Activated T-cell treated with anti-CD3 and anti-CD28 coated beads, Interleukin-2, amount 50 U/mL, for 1 hour (primary cell): ENCODE measurements at places on chromosomes 16 and 17.

- no peak for DNase-seq
These were observed at the start of gene BRICD5 for GRCh38 chr16:2210386-2211365. BRICD5 (minus strand) TSS chr16:2210863; CDS start chr16:2210833, 30 bp downstream.

DNA sequence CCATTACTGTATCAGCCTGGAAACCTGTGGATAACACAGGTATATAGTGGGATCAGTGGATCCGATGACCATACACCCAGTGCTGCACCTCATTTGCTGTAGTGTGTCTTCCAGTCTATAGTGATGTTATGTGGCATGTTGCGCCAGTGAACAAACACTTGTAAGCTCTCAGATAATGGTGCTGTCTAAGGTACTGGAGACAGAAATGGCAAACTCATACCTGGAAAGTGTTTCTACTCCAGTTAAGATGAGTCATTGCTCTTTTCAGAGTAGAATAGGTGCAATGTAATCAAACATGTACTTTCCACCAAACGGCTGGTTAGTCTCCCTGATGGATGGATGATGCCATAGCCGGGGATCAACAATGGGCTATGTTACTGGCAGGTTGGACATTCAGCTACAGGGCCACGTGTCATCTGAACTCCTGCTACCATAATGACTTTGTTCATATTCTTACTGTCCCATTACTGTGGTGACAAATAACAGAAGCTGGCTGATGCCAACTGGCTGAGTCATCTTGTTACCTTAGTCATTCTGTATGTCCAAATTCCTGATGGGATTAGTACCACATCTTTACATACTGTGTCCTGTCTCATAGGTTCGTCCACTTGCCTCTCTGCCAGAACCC, 6.3 kb downstream of the CCL11 start:
- DNase-seq = no peak

DNA sequence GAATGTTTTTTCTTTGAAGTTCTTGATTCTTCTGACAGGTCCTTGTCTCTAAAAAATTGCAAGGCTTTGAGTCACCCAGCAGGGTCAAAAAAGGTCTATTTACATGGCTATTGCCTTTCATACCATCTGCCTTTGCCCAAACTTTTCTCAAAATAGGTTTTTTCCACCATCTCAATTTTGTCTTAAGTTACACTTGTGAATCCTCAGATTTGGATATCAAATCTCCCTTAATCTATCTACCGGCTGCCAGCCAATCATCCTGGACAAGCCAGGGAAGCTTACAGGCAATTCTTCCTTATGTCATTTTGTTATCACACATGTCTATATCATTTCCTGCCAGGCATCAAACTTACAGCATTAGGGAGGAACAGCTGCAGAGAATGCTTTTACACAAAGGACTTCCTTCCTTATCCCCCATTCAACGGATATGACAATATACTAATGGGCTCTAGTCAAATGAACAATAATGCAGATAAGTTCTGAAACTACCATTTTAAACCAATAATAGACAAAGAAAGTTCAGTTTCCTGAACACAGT, 104.1 kb upstream of the CORO6 start:
- no peak for DNase-seq

DNA sequence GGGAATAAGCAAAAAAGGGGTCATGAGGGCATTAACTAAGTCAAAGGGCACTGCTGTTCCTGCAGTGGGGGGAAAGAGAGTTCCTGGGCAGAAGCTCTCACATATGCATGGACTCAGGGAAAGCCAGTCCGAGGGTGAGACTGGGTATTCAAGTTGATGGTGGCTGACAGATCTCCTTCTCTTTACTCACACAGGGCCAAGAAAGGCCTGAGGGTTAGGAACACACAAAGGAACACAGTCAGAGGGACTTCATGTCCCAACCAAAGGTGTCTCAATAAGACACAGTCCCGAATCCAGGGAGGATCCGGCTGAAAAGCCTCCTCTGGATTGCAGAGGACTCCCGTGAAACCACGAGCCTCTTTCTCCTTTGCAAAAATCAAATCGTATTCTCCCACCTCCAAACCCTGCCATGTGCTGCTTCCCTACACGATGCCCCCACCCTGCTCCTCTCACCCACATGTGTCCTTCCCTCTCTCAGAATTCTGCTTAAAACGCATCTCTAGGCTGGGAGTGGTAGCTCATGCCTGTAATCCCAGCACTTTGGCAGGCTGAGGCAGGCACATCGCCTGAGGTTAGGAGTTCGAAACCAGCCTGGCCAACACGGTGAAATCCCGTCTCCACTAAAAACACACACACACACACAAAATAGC, 23.6 kb downstream of the CUEDC1 start:
- DNase-seq = no peak

GRCh38 chr17:61168506-61168905, 231.1 kb upstream of the TBX2 start:
- no peak for DNase-seq

- no peak for DNase-seq
These were observed 801 bp downstream of the VPS35 start for GRCh38 chr16:46688101-46688653.

DNA sequence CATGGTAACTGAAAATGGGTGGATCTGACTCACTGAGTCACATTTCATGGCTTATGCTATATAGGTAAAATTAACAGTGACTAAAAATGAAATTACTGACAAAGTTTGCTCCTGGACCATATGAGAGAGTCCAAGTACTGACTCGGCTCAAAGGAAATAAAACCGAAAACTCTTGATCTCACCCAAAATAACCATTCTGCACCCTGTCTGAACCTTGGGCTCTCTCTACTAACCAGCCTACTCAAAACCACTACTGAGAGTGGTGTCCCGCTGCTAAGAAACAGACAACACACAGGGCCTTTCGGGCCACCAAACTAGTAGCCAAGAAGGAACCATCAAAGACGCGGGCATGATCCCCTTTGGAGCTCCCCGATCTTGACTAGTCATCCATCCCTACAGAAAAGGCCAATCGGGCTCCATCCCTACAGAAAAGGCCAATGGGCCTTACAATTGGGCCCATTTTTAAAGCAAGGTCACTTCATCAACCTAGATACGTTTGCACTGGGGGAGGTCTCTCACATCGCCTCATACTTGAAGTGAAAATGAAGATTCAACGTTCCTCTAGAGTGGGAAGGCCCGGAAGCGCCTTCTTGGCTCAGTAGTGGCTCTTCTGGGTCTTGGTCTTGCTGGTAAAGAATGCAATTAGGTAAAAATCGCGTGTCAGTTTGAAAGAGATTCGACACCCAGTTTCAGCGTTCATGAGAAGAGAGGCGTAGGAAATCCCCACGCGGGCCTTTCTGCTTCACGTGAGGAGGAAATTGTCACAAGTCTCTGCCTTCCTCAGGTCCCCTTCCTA, 720 bp upstream of the ZPBP2 start:
- no peak for DNase-seq

- DNase-seq = no peak
These were observed 1.1 kb upstream of the UBE2I start for GRCh38 chr16:1308036-1308976.

DNA sequence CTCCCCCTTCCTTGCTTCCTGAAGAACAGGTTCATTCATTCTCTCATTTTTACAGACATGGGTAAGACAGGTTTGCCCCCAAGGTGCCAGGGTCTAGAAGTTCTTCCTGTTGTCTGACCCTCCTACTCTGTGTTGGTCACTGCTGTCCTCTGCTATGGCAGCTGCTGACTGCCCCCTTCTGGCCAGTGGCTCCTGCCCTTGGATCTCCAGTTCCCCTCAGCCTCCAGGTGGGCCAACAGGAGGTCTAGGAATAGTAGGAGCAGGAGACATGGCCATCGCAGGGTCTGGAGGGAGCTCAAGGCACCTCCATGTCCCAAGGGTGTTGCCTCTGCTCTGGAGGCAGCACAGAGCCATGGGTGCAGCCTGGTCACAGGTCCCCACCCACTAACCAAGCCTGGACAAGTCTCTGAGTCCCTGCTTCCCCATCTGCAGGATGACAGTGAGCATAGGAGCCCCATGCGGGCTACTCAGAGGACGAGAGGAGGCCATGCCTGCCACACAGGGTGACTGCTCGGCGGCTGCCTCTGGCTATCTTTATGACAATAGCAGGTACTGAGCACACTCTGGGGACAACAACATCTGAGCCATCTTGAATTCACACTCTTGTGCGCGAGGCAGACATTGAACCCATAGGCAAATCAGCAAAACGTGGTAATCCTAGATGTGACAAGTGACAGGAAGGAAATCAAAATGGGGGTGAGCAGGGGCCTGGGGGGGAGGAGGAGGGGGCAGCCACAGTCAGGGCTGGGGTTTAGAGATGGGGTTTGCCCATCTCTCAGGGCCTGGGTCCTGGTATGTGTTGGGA, 27.0 kb upstream of the NXPH3 start:
- DNase-seq = no peak

DNA sequence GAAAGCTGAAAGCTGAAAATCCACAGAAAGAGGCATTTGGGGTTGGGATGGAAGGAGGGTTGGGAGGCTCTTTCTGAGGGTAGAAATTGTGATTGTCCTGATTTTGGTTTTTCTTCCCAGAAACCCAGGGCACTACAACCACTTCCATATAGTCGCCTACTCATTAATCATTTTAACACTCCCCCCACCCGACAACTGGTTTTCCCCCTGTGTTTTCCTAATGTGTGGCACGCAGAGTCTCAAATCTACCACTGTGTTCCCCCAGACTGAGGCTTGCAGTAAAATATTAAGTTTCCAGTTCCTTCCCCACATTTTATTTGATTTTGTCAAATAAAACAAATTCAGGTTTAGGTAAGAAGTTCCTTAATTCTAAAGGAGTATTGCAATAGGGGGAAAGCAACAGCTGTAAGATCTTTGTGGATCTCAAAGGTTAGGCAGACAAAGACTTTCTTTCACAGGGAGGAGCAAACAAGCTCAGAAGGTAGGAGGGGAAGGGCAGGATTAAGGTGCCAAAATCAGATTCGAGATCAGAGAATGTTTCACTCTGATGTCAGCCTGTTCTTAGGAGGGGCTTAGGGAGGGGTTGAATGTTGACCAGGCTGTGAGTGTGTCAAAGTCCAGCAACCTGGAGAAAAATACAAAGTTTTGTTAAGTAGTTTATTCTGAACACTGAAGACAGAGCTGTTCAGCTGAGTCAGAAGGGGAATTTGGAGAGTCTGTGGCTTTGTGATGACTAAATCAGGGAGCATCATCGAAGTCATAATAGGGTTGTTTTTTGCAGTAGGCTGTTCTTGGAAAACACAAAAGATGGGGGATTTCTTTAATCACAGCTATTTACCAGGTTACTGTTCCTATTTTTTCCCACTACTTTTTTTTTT, 3.6 kb downstream of the ZNF267 start:
- no peak for DNase-seq

- no peak for DNase-seq
These were observed 531.4 kb downstream of the CDH11 start for GRCh38 chr16:64590513-64590912.
